Upper lobe of right lung (tissue), 1 donor: ENCODE measurements at places on chromosomes 12 and 14.

GRCh38 chr14:36424478-36425102, 95.4 kb downstream of the NKX2-1 start:
- no peak for DNase-seq

DNA sequence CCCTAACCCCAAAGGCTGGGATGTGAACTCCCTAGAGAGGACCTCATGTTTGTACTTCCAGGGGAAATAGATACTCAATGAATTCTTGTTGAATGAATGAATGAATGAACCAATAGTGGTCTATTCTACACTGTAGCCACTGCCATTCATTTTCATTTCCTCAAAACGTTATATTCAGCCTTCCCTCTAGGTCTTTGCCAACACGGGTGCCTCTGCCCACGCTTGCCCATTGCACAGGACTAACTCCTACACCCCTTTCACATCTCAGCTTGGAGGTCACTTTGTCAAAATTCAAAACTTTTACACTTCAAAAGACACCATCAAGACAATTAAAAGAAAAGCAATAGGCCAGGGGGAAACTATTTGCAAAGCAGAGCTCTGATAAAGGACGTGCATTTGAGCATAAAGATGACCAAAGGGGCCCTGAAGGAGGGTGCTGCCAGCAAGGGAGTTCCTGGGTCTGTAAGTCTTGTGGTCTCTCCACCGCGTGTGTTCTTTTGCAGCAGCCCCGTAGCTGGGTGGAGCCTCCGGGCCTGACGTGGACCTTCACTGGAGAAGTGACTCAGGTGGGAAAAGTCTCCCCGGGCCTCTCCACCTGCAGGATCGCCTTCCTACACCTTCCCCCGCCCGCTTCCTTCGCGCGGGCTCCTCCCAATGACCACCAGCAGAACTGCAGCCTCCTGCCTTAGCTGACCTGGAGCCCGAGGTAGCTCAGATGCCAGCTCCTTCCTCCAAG, 31.5 kb downstream of the TMEM63C start:
- DNase-seq: peak; percentile 70

DNA sequence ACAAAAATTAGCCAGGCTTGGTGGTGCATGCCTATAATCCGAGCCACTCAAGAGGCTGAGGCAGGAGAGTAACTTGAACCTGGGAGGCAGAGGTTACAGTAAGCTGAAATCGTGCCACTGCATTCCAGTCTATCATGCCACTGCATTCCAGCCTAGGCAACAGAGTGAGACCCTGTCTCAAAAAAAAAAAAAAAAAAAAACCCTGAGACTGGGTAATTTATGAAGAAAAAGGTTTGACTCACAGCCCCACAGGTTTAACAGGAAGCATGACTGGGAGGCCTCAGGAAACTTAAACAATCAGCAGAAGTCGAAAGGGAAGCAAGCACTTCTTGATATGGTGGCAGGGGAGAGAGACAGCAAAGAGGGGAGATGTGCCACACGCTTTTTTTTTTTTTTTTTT, 123.2 kb downstream of the GXYLT1 start:
- DNase-seq: no peak

DNA sequence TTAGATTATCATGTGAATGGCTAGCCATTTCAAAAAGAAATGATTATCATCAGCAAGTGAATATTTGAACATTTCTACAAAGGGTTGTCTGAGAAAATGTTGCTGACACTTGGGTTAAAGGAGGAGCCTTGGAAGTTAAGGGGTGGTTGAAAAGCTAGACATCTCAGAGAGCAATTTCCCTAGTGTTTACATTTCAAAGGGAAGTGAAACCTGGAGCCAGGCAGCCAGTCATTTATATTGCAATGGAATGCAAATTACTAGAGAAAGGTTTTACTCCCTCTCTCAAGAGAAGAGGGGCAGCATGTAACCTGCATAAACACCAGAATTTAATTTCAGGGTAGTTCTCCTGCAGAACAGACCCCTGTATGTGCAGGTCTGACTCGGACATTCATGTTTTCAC, 279.0 kb downstream of the SLC16A7 start:
- no peak for DNase-seq

DNA sequence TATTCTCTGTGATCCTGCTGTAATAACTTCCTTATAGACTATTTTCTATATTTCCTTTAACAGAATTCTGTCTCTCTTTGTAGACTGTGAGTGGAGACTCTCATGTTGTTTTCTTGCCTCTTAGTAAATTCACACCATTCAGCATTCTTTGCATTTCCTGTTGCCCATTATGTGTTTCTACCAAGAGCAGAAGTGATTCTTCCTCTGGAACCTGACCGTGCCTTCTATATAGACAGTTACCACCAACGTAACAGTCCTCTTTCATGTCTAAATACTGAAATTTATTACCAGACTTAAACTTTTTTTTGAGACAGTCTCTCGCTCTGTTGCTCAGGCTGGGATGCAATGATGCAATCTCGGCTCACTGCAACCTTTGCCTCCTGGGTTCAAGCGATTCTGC, 31.1 kb downstream of the METAP2 start:
- DNase-seq: no peak

- no peak for DNase-seq
Observed at GRCh38 chr14:81312289-81312876, 87.7 kb downstream of the STON2 start.

DNA sequence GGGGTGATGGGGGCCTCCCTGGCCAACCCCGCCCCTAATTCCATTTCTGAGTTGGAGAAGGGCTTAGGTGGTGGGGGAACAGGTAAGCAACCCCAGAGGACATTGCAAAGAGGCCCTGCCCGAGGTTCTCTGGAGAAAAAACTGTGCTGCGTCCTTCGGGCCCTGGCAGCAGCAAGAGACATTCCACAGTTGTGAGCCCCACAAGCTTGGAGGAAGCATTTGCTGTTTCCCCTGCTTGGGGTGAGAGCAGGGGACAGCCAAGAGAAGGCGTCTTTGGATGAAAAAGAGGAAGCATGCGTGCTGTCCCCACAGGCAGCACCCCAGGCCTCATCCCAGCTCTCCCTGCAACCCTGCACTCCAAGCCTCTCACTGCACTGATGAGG, 1.3 kb downstream of the BDKRB2 start:
- DNase-seq: no peak

DNA sequence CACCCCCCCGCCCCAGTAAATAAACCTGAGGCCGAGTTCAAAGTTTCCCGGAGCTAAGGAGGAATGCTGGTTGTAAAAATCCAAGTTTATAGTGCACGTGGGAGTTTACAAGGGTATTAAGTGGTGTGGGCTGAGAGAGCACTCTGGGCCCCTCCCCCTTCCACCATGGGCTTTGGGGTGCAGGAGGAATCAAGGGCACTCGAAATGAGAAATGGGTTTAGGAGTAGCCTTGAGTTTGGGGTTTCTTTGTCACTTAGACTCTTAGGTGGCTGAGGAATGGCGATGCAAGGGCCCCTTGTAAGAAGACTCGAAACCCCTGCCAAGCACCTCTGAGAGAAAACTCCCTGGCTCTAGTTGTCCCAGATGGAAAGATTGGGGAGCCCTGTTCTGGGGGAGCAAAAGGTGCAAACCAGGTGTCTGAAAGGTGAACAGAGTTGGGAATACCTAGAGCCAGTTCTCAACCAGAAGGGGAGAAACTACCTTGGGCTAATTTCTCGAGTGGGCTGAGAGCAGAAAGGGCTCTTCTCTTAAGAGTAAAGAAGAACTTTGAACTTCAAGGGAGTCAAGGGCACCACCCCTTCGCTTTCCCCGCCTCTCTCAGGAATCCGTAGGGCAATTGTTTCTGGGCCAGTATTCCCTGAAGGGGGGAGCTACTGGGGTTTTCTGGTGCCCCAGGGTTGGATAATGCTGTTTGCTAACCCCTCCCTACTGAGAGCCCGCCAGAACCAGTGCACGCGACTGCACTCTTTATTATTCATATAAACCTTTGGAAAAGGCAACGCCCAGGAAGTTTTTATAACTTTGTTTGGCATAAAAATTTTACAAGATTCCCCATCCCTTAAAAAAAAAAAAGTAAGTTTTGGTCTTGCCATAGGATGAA, 4.0 kb upstream of the HOTAIR start:
- no peak for DNase-seq

GRCh38 chr12:132216354-132216987, 72.2 kb downstream of the NOC4L start:
- DNase-seq: peak; percentile 60

GRCh38 chr14:98512501-98513251, 759.3 kb downstream of the BCL11B start:
- no peak for DNase-seq

DNA sequence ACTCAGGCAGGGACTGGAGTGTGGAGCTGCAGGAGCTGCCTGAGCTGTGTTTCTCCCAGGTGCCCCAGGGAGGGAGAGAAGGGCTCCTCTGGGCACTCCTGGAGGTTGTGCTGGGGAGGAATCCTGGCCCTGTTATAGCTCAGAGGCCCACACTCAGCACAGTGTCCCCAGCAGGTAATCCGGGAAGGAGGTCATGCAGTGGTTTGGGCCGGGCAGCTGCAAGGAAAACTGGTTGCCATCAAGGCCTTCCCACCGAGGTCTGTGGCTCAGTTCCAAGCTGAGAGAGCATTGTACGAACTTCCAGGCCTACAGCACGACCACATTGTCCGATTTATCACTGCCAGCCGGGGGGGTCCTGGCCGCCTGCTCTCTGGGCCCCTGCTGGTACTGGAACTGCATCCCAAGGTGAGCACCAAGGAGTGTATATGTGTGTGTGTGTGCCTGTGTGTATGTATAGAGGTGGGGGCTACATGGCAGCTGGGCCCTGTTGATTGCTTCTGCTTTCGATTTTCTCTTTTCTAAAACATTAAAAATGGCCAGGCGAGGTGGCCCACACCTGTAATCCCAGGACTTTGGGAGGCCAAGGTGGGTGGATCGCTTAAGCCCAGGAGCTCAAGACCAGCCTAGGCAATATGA, 2.0 kb downstream of the AMHR2 start:
- DNase-seq: no peak

- DNase-seq: no peak
Observed at GRCh38 chr14:23525611-23526010, 26.0 kb downstream of the ZFHX2 start.
